Activated B cell treated with CpG ODN at 0.5 μM for 24 hours (primary cell): ENCODE measurements at places on chromosomes 5 and 9. TPM values are rescaled to one million over a fixed set of nuclear protein-coding genes. Genes with fewer than 3 reads are reported as not detected.

The ADAMTS2 gene
- total RNA-seq = not detected in 2 replicates

The ADRA1B gene
- 0.49 and 0.53 TPM in 2 replicates for total RNA-seq

The TAF11L10 gene
- not detected in 2 replicates for total RNA-seq

- no peaks in the 10 kb centered on the region for H3K36me3 ChIP-seq
- no peaks in the 10 kb centered on the region for H3K27me3 ChIP-seq
- DNase-seq = no peak
- H3K4me3 ChIP-seq = no peak overlapping the region
Measured at GRCh38 chr5:39331861-39332381, 32.4 kb downstream of the C9 start.

GRCh38 chr5:126477294-126478117 lies 54.3 kb downstream of the GRAMD2B start:
- no peak overlapping the region for H3K4me3 ChIP-seq
- no peak overlapping the region for H3K27ac ChIP-seq
- no peaks in the 10 kb centered on the region for H3K4me1 ChIP-seq
- H3K36me3 ChIP-seq = peaks cover 18% of the 10 kb centered on the region

- H3K27ac ChIP-seq = no peak overlapping the region
- H3K36me3 ChIP-seq = no peaks in the 10 kb centered on the region
- no peak for DNase-seq
- H3K4me3 ChIP-seq = no peak overlapping the region
Measured at GRCh38 chr9:31639451-31639850, 745.0 kb upstream of the ACO1 start.

GRCh38 chr5:84709075-84709474 lies 324.4 kb upstream of the EDIL3 start:
- no peaks in the 10 kb centered on the region for H3K36me3 ChIP-seq
- DNase-seq = no peak
- no peak overlapping the region for H3K4me3 ChIP-seq
- no peak overlapping the region for H3K27ac ChIP-seq
- no peaks in the 10 kb centered on the region for H3K4me1 ChIP-seq

- H3K27me3 ChIP-seq = no peaks in the 10 kb centered on the region
- H3K4me1 ChIP-seq = no peaks in the 10 kb centered on the region
- no peaks in the 10 kb centered on the region for H3K36me3 ChIP-seq
- DNase-seq = no peak
- H3K4me3 ChIP-seq = no peak overlapping the region
Measured at GRCh38 chr9:121876255-121876654, 216.9 kb downstream of the TTLL11 start.

- no peaks in the 10 kb centered on the region for H3K36me3 ChIP-seq
- H3K27ac ChIP-seq = no peak overlapping the region
- no peaks in the 10 kb centered on the region for H3K27me3 ChIP-seq
- H3K4me3 ChIP-seq = no peak overlapping the region
- DNase-seq = no peak
Measured at GRCh38 chr9:115686069-115686468, 467.5 kb upstream of the PAPPA start.

DNA sequence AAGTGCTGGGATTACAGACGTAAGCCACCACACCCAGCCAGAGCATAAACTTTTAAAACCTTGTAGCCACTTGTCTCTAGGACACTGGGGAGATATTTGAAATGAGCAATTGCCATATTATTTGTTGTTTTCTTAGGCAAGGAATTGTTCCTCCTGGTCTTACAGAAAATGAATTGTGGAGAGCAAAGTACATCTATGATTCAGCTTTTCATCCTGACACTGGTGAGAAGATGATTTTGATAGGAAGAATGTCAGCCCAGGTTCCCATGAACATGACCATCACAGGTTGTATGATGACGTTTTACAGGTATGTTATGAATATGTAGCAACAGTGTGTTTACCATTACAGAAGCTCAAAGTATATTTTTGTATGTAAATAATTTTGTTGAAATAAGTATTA lies 30.5 kb downstream of the SFXN1 start:
- peaks cover 9% of the 10 kb centered on the region for H3K4me1 ChIP-seq
- no peak overlapping the region for H3K4me3 ChIP-seq
- no peak for DNase-seq
- peaks cover 65% of the 10 kb centered on the region for H3K36me3 ChIP-seq

- no peak overlapping the region for H3K4me3 ChIP-seq
- no peak overlapping the region for H3K27ac ChIP-seq
- no peaks in the 10 kb centered on the region for H3K36me3 ChIP-seq
- H3K4me1 ChIP-seq = no peaks in the 10 kb centered on the region
Measured at GRCh38 chr5:154722097-154722496, 33.1 kb upstream of the LARP1 start.

DNA sequence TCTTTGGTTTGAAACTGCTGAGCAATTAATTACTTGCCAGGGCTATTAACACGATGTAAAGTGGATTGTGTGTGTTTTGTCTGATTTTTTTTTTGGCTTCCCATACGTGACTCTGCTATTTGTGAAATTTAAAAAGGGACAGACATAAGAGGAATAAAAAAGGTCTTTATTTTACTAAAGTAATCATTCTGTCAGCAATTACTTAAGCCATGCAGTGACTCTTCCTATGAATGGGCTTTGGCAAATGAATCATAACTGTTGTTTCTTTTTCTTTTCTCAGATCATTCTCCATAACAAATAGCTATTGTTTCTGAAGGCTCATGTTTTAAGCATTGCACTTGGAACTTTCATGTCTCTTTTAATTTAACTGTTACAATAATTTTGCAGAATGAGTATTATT lies 461.3 kb upstream of the RORB start:
- H3K27me3 ChIP-seq = no peaks in the 10 kb centered on the region
- no peak for DNase-seq
- no peaks in the 10 kb centered on the region for H3K4me1 ChIP-seq
- H3K36me3 ChIP-seq = no peaks in the 10 kb centered on the region
- no peak overlapping the region for H3K4me3 ChIP-seq

DNA sequence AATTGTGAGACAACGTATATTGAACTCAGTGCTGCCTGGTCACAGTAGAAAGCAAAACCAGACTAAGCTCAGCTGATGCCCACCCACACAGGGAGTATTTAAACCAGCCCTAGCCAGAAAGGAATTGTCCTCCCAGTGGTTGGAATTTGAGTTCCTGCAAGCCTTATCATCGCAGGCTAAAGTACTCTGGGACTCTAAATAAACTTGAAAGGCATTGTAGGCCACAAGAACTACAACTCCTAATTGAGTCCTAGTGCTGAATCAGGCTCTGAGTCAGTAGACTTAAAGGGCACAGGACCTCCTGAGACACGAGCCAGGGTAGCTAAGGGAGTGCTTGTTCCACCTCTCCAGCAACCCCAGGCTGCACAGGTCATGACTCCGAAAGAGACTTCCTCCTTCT lies 171.4 kb downstream of the MCTP1 start:
- H3K27me3 ChIP-seq = no peaks in the 10 kb centered on the region
- DNase-seq = no peak
- no peak overlapping the region for H3K4me3 ChIP-seq
- no peaks in the 10 kb centered on the region for H3K36me3 ChIP-seq
- H3K4me1 ChIP-seq = no peaks in the 10 kb centered on the region

- no peak overlapping the region for H3K27ac ChIP-seq
- no peaks in the 10 kb centered on the region for H3K27me3 ChIP-seq
- no peaks in the 10 kb centered on the region for H3K36me3 ChIP-seq
- H3K4me1 ChIP-seq = no peaks in the 10 kb centered on the region
- H3K4me3 ChIP-seq = no peak overlapping the region
Measured at GRCh38 chr9:108290839-108291585, 564.8 kb downstream of the ACTL7B start.

DNA sequence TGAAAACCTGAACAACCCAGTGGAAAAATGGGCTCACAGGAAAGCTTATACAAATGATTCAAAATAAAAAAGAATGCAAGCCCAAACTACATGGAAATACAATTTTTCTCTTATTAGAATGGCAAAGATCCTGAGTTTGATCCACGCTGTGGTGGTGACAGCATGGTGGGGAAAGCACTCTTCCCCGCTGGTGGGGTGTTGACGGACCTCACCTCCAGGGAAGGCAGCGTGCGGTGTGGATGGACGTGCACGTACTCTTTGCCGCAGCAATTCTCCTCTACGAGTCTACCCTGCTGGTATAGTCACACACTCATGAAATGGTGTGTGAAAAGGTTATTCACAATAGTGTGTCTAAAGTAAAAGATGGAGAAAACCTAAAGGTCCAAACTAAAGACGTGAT lies 5.9 kb upstream of the ZFP62 start:
- H3K27me3 ChIP-seq = peaks cover 3% of the 10 kb centered on the region
- peaks cover 3% of the 10 kb centered on the region for H3K4me1 ChIP-seq
- DNase-seq = no peak
- H3K27ac ChIP-seq = no peak overlapping the region
- no peaks in the 10 kb centered on the region for H3K36me3 ChIP-seq
- H3K4me3 ChIP-seq = no peak overlapping the region

DNA sequence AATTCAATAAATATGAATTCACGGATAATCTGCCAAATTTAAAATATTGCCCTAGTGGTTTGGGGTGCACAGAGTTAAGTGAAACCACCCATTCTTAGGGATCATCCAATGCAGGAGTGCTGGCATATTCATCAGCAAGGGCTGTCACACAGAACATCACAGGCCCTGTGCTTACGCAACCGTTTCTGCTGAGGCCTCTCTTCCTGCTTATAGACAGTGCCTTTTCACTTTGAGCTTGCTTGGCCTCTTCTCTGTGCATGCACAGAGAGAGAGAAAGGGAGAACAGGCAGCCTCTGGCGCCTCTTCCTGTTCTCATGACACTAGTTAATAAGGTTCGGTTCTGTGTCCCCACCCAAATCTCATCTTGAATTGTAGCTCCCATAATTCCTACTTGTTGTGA lies 366.3 kb downstream of the ICE1 start:
- no peak overlapping the region for H3K4me3 ChIP-seq
- no peaks in the 10 kb centered on the region for H3K27me3 ChIP-seq
- no peaks in the 10 kb centered on the region for H3K36me3 ChIP-seq
- DNase-seq = no peak

GRCh38 chr5:147075187-147075586 lies 159.6 kb upstream of the STK32A start:
- no peak overlapping the region for H3K27ac ChIP-seq
- H3K27me3 ChIP-seq = no peaks in the 10 kb centered on the region
- DNase-seq = no peak
- H3K4me3 ChIP-seq = no peak overlapping the region
- H3K36me3 ChIP-seq = no peaks in the 10 kb centered on the region

DNA sequence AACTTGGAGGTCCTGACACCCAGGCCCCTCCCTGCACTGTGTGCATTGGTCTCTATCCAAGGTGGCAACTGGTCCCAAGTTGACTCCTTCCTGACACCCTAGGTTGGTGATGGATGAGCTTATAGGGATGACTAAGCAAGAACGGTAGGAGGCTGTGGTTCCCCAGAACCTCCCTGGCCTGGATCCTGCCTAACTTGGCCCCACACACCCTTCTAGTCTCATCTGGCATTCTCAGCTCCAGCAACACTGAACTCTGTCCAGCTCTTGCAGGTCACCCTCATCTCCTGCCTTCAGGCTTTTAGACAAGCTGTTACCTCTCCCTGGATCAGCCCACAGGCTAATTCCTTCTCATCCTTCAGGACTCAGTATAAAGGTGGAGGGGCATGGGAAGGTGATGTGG lies 16.5 kb downstream of the AQP3 start:
- H3K27me3 ChIP-seq = peaks cover 5% of the 10 kb centered on the region
- H3K4me1 ChIP-seq = no peaks in the 10 kb centered on the region
- no peak overlapping the region for H3K27ac ChIP-seq
- no peak overlapping the region for H3K4me3 ChIP-seq
- no peak for DNase-seq

GRCh38 chr9:78121488-78121887 lies 89.9 kb upstream of the GNAQ start:
- H3K4me1 ChIP-seq = peaks cover 21% of the 10 kb centered on the region
- H3K4me3 ChIP-seq = no peak overlapping the region
- H3K36me3 ChIP-seq = no peaks in the 10 kb centered on the region
- no peak overlapping the region for H3K27ac ChIP-seq
- DNase-seq = no peak

- H3K27ac ChIP-seq = peak within 1 kb of the TSS; percentile 91
- H3K4me3 ChIP-seq = peak within 1 kb of the TSS; percentile 94
- H3K27me3 ChIP-seq = no peaks in the 10 kb centered on the region
- peaks cover 50% of the 10 kb centered on the region for H3K4me1 ChIP-seq
- DNase-seq = no peak
Measured at GRCh38 chr5:154190595-154191304, at the start of gene GALNT10. GALNT10 (plus strand) TSS chr5:154190733; CDS start chr5:154190867, 134 bp downstream.
